Chondrocyte (in vitro differentiated cells): ENCODE measurements at places on chromosomes 1 and 21.

GRCh38 chr1:2637442-2638145 lies 4.8 kb upstream of the MMEL1 start:
- no peak overlapping the region for H3K27ac ChIP-seq
- peaks cover 2% of the 10 kb centered on the region for H3K27me3 ChIP-seq
- peaks cover 6% of the 10 kb centered on the region for H3K4me1 ChIP-seq
- H3K36me3 ChIP-seq: no peaks in the 10 kb centered on the region
- no peak for DNase-seq

- DNase-seq: no peak
- H3K27me3 ChIP-seq: no peaks in the 10 kb centered on the region
- H3K36me3 ChIP-seq: no peaks in the 10 kb centered on the region
Observed at GRCh38 chr1:229862017-229862774, 204.8 kb upstream of the GALNT2 start.

- no peaks in the 10 kb centered on the region for H3K4me1 ChIP-seq
- no peaks in the 10 kb centered on the region for H3K36me3 ChIP-seq
- H3K27ac ChIP-seq: no peak overlapping the region
Observed at GRCh38 chr1:4778056-4778455, 123.6 kb downstream of the AJAP1 start.

DNA sequence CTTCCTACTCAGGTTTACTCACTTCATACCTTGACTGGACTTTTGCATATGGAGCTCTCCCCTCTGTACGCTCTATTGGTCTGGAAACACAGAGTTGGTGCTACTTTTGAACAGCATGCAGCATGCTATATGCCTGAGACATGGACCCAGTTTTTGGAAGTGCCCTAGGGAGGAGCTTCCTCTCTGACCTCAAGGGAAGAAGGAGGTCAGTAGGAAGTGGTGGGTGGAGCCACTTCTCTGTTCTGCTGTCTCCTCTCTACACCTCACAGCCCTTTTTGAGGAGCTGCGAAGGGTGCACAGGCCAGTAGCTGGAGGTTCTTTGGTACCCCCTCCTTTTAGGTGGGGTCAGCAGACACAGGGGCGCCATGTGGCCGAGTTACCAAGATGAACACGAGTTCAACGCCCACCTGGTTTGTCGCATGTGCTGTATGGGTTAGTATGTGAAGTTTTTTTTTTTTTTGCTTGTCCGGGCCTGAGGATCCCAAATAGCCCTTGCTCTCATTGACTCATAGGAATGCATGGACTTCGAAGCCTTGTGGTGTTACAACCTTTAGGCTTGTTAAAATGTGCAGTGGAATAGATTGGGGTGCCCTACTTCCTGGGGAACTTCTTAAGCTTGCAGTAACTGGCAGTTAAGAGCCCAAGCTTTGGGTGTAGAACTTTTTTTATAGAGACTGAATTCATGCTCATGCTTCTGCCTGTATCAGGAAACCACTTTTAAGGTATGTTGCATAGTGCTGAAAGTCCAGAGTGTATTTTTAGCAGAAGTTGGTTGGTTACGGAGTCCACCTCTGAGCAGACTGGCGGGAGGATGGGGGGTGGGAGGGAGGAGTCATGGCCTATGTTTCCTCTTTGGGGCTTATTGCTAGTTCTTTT lies 10.7 kb downstream of the MACF1 start:
- peak overlapping the region; percentile 83 for H3K27ac ChIP-seq
- H3K27me3 ChIP-seq: no peaks in the 10 kb centered on the region
- no peaks in the 10 kb centered on the region for H3K36me3 ChIP-seq
